ENCODE measurements at places on chromosomes 3 and 15.
A peak's percentile ranks its signal among the peaks of the same experiment; 100 is the strongest.

GRCh38 chr15:95501865-95502264 lies 828.6 kb upstream of the NR2F2 start:
- peak; percentile 34 for DNase-seq

GRCh38 chr15:66786708-66787488 lies 84.9 kb downstream of the SMAD6 start:
- no peak for DNase-seq

DNA sequence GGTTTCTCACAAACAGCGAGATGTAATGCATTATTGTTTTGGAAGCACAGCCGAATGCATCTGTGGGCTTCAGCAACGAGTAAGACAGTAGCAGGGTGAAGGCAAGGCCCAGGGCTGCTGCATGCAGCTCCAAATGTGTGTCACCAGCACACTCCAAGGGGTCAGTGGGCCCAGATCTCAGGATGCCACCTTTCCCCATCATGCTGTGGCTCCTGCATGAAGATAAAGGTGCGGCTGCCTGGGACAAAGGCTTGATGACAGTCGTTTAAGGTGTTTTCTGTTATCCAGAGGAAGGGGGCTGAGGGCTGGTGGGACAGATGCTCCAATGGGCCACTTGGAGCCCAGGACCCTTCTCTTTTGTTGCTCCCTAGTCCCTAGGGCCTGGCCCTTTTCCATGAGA lies 13.2 kb downstream of the C3orf22 start:
- DNase-seq, result no peak

GRCh38 chr15:99371180-99372103 lies 120.2 kb downstream of the LRRC28 start:
- peak; percentile 6 for DNase-seq

DNA sequence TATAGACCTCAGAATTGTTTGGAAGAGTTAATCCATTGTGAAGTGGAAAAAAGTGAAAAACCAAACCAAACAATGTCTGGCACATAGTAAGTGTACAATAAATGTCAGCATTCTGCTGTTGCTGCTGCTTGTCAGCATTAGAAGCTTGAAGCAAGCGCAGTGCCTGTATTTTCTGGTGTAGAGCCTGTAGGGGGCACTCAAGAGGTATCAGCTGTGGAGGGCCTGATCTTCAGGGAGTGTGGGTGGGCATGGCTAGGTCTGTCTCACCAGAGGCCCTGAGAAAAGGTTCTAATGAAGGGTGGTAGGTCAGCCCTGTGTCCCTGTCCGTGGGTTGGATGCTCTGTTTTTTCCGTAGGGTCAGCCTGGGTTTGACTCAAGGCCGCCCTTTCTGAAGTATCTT lies 3.6 kb downstream of the ADAMTSL3 start:
- peak; percentile 15 for DNase-seq

GRCh38 chr15:47820747-47821319 lies 103.5 kb downstream of the SEMA6D start:
- DNase-seq, result peak; percentile 95

GRCh38 chr3:61181874-61182273 lies 69.4 kb downstream of the FHIT start:
- DNase-seq, result peak; percentile 66

GRCh38 chr15:69601711-69602504 lies 149.3 kb downstream of the RPLP1 start:
- no peak for DNase-seq

DNA sequence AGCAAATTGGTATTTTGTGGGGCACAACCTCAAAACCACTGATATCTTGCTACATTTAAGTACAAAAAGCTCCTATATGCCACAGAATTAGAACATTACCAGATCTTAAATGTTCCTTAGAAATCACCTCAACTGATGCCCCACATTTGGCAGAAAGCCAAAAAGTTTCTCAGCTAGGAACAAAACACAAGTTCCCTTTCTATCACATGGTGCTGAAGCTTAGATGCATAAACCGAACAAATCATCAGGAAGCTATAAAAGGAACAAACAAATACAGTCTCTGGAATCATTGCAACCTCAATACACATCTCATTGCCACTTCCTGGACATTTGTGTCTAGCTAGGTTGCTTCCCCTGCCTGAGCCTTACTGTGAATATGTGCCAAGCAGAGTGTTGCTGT lies 492.6 kb downstream of the LPP start:
- peak; percentile 39 for DNase-seq

DNA sequence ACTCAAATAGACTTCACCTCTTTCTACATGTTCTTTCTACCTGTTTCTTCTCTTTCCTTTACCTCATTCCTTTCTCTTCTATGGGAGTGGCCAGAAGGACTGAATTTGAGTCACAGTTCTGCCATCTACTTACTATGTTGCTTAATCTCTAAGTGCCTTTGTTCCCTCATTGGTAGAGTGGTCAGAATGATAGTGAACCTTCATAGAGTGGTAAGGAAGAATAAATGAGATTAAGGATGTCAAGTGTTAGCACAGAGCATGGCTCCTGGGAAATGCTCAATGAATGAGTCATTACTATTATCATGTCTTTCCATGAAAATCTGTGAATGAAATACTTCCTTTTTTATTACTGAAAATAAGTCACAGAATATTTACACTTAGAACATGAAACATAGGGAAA lies 17.5 kb downstream of the TMEM207 start:
- DNase-seq, result peak; percentile 54

DNA sequence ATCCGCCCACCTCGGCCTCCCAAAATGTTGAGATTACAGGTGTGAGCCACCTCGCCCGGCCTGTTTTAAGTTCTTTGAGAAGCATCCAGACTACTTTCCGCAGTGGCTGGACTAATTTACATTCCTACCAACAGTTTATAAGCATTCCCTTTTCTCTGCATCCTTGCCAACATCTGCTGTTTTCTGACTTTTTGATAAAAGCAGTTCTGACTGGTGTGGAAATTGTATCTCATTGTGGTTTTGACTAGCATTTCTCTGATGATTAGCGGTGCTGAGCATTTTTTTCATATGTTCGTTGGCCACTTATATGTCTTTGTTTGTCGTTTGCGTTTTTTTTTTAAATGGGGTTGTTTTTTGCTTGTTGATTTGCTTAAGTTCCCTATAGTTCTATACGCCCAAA lies 208.4 kb upstream of the DPPA4 start:
- peak; percentile 2 for DNase-seq

DNA sequence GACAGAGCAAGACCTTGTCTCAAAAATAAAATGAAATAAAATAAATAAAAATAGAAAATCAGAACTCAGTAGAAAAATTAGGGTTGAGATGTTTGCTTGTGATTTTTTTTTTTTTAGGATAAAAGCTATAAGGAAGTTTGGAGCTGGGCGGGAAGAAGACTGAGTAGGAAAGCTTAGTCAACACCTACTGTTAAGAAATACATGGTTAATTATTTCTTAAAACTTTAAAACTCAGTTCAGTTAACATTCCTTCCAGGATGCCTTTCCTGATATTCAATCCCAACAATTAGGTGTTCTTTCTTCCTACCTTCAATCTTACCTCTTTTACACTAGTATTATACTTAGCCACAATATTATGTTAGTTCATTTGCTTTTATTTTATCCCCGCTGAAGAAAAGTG lies 246.2 kb downstream of the LSAMP start:
- DNase-seq, result no peak

GRCh38 chr3:127735767-127736693 lies 63.3 kb downstream of the ABTB1 start:
- DNase-seq, result peak; percentile 83

- DNase-seq, result peak; percentile 23
These were observed 845 bp downstream of the CNTN3 start for GRCh38 chr3:74613521-74614106.

DNA sequence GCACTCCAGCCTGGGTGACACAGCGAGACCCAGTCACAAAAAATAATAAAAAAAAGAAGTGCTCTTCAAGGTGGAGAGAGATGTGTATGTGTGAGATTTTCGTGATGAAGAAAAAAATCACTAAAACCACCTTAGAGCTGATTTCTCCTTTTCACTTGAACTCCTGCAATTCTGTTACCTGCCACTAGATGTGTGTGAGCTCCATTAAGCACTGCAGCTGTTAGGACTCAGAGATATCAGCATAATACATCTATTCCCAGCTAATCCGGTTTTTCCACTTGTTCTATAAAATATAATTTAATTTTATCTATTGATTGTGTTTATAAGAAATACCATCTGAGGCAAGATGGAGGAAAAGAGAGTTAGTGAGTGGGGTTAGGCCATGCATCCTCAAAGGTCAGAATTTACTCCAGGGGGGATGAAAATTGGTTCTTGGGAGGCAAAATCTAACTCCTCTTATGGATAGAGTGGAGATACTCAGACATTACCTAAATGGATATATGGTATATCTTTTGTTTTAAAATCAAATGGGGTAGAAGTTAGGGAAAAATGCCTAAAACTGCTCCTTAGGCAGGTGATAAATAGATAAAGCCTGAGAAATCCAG lies 152.7 kb downstream of the IL20RB start:
- peak; percentile 44 for DNase-seq

DNA sequence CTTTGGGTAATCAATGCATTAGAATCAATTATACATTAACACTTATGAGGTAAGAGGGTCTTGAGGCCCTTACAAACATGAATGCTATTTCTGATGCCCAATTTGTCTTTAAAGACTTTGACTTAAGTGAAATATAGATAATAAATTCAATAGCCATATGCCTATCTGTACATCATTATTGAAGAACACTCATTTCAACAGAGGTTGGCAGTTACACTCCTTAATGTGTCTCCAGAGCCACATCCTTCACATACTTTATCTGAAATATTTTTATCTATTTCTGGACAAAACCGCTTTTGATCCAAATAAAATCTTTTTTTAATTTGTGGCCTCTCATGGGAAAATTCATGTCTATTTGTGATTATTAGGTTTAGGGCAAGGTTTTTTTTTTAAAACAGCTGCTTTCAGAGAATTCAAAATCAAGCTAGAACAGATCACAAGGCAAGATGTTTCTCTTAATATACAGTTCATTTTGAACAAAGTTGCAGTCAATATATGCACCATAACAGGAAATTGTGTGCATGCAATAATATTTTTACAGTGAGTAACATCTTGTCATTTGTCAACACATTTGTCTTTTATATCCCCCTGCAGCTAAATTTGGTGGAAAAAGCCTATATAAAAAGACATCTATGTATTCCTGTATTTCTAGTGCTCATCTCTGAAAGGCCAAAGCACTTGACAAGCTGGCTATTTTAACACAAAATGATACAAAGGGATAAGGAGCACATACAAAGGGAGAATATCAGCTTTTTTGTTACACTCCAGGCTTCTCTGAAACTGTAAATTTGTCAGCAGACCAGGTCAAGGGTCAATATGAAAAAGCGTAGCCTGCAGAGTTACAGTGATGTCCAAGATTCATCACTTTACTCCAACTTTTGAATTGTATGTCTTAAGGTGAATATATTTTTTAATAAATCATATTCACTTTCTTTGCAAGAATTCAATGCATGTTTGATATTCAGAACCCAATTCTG lies 146.2 kb upstream of the DPH6 start:
- DNase-seq, result peak; percentile 50

DNA sequence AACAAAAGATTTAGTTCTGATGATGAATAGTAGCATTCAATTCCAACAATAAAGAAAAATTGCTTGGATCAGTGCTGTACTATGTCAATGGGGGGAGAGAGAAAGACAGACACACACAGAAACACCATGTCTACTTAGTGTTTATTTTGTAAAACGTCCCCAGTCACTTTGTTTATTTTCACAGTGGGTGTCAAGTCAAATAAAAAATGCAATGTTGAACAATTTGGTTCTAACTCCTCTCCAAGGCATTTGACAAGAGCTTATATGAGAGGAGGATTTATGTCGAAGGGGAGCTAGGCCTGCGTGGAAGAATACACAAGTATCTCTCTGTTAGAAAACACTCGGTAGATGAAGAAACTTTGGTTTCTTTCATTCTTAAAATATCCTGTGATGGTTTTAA lies 201.7 kb upstream of the SLC2A2 start:
- no peak for DNase-seq

DNA sequence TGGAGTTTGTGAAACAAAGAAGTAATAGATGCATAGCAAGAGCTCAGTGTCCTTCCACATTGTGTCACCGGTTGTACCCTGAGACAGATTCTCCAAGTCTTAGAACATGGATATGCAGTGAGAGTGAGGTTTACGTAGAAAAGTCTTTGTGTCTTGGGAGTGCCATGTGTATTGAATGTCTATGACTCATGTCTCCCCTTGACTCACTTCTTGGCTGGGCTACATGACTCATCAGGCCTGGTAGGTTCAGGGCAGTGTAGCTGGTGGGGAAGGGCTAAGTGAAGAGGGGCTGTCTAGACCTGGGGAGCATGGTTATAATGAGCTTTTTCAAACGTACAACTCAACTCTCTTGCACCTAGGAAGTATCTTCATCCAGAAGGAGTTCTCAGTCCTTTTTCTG lies 167.4 kb downstream of the GAP43 start:
- peak; percentile 99 for DNase-seq

DNA sequence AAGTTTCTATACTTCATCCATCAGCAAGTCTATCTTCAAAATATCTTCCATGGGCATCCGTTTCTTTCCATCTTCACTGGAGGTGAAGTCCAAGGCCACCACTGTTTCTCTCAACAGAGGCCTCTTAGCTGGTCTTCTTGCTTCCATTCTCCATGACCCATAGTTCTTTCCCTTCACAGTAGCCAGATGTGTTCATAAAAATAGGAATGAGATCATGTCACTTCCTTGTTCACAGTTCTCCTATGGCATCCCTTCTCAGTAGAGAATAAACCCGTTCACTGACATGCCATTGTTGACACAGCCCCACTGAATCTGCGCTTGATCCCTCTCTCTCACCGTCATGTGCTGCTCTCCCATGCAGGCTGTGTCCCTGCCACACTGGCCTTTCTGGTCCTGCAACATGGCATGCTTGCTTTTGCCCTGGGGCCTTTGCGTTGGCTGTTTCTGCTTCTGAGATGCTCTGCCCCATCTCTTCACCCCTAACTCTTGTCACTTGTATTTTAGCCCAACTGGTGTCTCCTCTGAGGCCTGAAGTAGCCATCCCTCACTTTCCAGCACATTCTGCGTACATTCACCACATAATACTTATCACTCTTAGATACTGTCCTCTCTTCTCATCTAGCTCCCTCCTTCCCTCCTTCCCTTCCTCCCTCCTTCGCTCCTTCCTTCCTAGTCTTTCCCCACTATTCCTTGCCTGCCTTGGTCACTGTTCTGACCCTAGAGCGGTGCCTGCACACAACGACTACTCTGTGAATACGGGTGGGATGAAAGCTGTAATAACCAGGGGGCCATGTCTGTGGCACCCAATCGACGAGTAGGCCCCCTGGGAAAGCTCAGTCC lies 42.0 kb downstream of the STARD5 start:
- DNase-seq, result no peak

DNA sequence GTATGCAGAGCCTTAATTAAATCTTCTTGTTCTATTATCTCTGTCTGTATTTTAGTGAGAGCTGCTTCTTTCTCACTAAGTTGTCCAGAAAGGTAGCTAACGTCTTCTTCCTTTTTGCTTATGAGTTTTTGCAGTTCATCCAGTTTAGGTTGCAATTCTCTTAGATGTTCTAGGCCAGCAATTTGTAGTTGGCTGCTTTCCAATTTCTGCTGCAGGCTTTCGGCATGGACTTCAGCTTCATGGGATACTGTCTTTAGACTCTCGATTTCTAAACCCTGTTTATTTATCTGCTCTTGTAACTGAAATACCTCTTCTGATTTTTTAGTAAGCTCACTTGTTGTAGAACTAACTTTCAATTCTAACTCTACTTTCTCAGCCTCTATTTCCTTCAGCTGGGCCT lies 35.5 kb upstream of the HCLS1 start:
- peak; percentile 39 for DNase-seq

GRCh38 chr15:32884146-32884545 lies 166.3 kb downstream of the GREM1 start:
- peak; percentile 46 for DNase-seq
